ENCODE measurements at places on chromosomes 2 and 18. TPM values are rescaled to one million over a fixed set of nuclear protein-coding genes. Genes with fewer than 3 reads are reported as not detected.

LRRTM1 gene
- total RNA-seq, result not detected

KCNS3 gene
- 1.2 TPM for total RNA-seq

FBXO36 gene
- 1.1 TPM for total RNA-seq

UGT1A3 gene
- not detected for total RNA-seq

DUSP19 gene
- 0.41 TPM for total RNA-seq

CAPN14 gene
- 0.05 TPM for total RNA-seq

POMC gene
- total RNA-seq, result not detected

DSG4 gene
- total RNA-seq, result 0.02 TPM

NT5C1B gene
- not detected for total RNA-seq

EPB41L3 gene
- total RNA-seq, result 0.16 TPM

TSGA10 gene
- 1.5 TPM for total RNA-seq

SEC11C gene
- total RNA-seq, result 59.3 TPM

GREB1 gene
- 3.2 TPM for total RNA-seq

ZNF804A gene
- total RNA-seq, result not detected

HTR2B gene
- 0.07 TPM for total RNA-seq

HRH4 gene
- not detected for total RNA-seq

RAB6D gene
- total RNA-seq, result not detected

CLEC4F gene
- not detected for total RNA-seq

PLA2R1 gene
- total RNA-seq, result 2.8 TPM

C1D gene
- 36.0 TPM for total RNA-seq

DSG1 gene
- total RNA-seq, result not detected

SCN1A gene
- total RNA-seq, result not detected

NGEF gene
- 16.8 TPM for total RNA-seq

ANKAR gene
- total RNA-seq, result 1.0 TPM

TBR1 gene
- total RNA-seq, result 0.11 TPM

PREB gene
- 65.1 TPM for total RNA-seq

TPGS2 gene
- total RNA-seq, result 86.2 TPM

WDR7 gene
- 4.2 TPM for total RNA-seq

KLHL14 gene
- total RNA-seq, result not detected

ACMSD gene
- total RNA-seq, result not detected

DPP4 gene
- 0.44 TPM for total RNA-seq

HNMT gene
- 0.28 TPM for total RNA-seq

SP100 gene
- 28.5 TPM for total RNA-seq

SULT1C4 gene
- total RNA-seq, result not detected

GALR1 gene
- total RNA-seq, result not detected

VSNL1 gene
- not detected for total RNA-seq

CTNNA2 gene
- total RNA-seq, result 0.22 TPM

GPR45 gene
- total RNA-seq, result not detected
